ENCODE measurements at places on chromosomes 16 and 17.

- no peak for DNase-seq
Measured at GRCh38 chr16:71565812-71566700, 10.8 kb downstream of the TAT start.

- no peak for DNase-seq
Measured at GRCh38 chr17:57578608-57579225, 166.4 kb downstream of the CCDC182 start.

DNA sequence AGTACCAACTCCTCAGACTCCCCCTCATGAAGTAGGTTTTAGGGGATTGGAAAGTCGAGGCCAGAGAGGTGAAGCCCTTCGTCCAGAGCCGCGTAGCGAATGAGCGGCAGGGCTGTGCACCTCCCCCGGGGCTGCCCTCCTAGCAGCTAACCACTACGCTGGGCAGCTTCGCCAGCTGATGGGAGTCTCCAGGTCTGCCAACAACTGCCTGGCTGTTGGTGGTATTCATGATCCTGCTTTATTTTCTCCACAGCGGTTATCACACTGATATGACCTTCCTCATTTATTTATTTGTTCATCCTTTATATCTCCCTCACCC lies 773 bp upstream of the NETO2 start:
- no peak for DNase-seq

DNA sequence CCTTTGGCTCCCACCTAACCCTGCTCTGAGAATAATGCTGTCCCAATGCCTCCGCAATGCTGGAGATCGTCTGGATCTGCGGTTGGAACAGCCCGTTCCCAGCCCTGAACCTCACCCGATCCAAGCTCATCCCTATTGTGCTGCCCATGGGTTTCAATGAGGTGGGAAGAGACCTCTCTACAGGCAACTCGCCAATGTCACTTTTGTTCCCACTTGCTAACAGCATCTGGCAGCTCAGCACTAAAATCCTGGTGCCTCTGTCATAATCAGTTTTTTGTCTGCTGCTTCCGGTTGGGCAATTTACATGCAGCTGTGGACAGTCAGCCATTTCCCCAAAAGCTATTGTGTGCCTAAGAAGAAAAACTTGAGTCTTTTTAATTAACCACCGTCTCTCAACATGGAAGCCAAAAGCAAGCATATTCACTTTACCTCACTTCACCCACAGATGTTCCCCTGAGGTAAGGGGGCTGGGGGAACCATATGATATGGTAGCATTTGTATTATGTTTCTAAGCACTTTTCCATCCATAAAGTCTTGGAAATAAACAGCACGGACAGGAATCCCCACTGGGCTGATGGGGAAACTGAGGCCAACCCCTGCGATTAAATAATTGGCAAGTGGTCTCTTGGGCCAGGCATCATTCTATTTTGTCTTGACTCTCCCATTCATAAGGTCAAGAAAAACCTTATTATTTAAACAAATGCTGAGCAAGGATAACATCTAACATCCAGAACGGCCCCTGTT lies 159.2 kb upstream of the CDH5 start:
- DNase-seq, result no peak

DNA sequence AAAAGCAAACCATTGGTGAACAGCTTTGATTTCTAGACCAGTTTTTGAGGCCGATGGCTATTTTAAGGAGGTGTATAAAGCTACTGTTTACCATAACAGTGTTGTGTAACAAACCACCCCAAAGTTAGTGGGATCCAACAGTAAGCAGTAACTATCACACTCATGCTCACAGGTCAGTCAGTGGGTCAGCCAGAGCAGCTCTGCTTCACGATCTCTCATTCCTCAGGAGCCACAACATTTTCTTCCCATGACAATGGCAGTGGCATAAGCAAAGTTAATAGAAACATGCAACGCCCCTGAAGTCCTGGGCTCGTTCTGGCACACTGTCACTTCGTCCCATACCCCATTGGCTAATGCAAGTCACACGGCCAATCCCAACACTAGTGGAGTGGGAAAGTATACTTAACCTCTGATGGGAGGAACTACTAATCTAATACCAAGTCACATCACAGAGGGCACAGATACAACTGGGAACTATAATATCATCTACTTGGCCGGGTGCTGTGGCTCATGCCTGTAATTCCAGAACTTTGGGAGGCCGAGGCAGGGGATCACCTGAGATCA lies 28.0 kb upstream of the B4GALNT2 start:
- no peak for DNase-seq

GRCh38 chr17:33438139-33438538 lies 145.0 kb upstream of the ASIC2 start:
- no peak for DNase-seq

DNA sequence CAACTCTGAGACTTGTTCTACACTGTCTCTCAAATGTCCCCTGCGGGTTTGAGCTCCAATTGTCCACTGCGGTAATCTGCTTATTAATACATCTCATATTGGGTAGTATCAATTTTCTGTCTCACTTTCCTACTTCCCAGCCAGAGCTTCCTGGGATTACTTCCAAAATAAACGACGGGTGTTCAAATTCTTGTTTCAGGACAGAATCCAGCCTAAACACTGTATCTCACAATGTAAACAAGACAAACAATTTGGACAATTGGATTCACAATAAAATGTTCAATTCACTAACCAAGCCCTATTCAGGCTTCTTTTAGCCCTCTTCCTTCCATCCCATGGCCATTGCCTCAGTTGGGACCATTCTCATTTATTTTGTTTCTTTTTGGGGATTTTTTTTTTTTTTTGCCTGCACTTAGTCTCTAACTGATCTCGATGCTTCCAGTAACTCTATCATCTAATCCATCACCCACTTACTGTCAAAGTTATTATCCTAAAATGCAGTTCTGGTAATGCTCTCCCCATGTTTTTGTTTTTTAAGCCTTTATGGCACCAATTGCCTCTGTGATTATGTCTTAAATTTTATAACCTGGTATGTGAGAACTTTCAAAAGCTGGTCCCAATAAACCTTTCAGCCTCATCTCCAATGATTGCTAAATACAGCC lies 2.0 kb upstream of the VAT1L start:
- DNase-seq, result no peak

GRCh38 chr17:61205931-61206330 lies 193.7 kb upstream of the TBX2 start:
- DNase-seq, result no peak

DNA sequence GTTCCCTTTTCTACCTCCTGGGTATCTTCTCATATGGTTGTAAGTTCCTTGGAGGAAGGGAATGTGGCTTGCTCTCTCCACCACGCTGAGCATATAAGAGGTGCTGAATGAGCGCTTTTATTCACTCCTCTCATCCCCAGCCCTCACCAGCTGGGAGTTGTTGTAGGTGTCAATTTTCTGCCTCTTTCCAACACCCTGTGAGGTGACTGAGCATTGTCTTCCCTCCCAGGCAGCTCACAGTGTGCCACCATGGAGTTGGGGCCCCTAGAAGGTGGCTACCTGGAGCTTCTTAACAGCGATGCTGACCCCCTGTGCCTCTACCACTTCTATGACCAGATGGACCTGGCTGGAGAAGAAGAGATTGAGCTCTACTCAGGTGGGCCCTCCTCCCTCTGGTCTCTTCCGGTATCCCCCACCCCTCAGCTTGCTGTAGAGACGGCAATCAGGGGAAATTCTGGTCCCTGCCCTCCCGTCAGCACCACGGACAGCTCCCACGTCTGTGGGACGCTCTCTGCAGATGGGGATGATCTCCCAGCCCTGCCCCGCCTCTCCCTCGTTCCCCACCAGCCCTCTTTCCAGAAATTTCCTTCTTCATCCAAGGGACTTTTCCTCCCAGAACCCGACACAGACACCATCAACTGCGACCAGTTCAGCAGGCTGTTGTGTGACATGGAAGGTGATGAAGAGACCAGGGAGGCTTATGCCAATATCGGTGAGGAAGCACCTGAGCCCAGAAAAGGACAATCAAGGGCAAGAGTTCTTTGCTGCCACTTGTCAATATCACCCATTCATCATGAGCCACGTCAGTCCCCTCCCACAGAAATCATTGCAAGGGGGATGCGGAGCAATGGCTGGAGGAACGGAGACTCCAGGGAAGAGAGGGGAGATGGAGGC lies 18.3 kb downstream of the CIITA start:
- peak; percentile 41 for DNase-seq

DNA sequence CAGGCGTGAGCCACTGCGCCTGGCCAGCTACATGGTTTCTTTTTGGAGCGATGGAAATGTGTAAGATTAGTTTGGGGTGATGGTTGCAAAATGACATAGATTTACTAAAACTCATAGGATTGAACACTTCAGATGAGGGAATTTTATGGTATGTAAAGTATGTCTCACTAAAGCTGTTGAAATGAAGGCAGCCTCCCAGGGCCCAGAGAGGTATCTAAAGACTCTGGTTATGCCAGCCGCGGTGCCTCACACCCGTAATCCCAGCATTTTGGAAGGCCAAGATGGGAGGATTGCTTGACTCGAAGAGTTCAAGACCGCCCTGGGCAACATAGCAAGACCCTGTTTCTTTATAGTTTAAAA lies 254.9 kb downstream of the PARN start:
- no peak for DNase-seq
